ENCODE measurements at places on chromosomes 7 and 10.

DNA sequence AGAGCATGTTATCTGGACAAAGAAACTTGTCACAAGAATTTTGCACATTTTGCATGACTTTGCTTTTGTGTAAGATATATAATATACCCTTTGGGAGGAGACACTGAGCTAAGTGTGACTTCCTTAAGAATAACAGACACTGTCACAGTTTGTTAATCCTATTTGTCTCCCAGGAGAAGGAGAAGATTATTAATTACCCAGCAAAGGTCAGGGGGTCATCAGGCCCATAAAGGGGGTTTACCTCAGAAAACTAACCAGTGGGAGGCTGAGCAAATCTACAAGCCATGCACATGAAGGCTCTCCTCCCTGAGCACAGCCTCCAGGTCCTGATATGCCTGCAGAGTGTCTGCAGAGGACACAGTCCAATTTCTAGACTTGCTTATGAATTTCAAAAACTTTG, 10.1 kb upstream of the MET start:
- DNase-seq = no peak

- no peak for DNase-seq
These were observed 718 bp upstream of the CTBP2 start for GRCh38 chr10:125160856-125161706.

DNA sequence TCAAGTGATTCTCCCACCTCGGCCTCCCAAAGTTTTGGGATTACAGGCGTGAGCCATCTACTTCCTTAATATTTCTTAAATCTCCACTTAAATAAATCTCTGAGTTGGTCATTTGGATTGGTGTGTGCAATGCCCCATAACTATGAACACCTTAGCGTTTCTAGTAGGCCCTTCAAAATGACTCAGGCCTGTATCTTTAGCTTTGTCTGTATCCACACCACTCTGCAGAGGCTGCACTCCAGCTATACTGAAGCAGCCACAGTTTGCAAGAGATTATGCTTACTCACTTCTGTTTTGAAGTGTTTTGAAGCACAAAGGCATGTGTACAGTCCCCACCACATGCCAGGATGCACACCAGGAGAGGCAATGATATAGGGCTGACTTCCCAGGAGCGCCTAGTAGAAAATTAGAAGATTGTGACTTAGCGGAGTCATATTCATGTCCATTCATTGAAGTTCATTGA, 2.4 kb upstream of the ST7 start:
- DNase-seq = no peak

DNA sequence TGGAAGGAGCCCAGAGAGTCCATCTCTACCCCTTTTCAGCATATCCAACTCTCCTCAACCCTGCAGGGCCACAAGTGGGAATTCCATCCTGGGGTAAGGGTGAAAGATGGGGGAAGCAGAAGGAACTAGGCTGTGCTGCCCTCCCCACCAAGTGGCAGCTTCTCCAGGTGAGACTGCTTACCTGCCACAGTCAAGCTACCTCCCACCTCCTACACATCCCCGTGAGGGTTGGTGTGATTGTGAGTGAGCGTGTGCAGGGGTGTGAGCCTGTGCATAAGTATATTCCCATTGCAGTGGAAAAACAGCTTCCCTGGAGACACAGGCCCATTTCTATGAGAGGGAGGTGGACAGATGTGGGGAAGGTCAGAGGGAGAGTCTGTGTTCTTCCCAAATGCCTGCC, 376.6 kb downstream of the PLXNA4 start:
- DNase-seq = no peak

DNA sequence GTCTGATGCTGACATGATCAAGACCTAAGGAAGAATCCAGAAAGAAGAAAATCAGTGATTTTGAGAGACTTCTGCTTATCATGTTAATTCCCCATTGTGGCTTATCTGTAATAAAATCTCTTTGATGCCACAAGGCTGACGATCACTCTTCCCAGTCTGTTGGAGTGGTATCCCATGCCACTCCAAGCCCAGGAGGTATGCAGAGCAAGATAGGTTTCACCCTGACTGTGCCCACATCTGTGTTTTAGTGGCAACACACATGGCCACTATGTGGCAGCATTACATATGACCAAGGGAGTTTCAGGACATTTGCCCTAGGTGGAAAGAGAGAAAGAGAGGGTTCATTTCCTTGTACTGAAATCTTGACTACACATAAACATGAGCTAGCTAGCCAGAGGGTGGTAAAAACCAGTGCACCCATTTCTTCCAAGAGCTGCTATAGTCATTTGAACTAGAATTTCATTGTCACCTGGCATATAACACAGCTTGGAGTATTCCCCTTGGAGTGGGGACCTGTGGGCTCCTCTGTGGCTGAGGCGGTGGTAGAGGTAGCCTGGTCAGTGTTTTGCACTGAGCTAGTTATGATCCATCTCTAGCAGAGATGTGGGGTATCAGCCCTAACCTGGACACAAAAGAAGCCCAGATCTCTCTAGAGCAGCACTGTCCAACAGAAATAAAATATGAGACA, 20.8 kb downstream of the LAMB4 start:
- no peak for DNase-seq

DNA sequence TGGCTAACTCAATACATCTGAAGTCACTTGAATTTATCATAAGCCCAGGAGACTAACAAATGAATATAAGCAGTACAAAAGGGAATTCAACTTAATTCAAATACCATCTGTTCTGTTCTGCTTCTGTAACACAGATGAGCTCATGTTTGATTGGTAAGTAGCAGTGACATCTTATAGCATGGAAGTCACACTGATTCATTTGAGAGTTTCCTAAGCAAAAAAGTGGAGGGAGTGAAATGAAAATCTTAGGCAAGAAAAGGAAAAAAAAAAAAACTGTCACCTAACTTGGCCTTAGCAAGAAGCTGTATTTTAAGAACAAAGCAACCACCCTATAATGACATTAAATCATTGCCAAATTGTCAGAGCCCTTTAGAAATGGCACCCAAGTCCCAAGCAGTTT, 49.5 kb downstream of the SMURF1 start:
- no peak for DNase-seq

- DNase-seq = no peak
These were observed 178.2 kb upstream of the PITRM1 start for GRCh38 chr10:3350617-3351258.

DNA sequence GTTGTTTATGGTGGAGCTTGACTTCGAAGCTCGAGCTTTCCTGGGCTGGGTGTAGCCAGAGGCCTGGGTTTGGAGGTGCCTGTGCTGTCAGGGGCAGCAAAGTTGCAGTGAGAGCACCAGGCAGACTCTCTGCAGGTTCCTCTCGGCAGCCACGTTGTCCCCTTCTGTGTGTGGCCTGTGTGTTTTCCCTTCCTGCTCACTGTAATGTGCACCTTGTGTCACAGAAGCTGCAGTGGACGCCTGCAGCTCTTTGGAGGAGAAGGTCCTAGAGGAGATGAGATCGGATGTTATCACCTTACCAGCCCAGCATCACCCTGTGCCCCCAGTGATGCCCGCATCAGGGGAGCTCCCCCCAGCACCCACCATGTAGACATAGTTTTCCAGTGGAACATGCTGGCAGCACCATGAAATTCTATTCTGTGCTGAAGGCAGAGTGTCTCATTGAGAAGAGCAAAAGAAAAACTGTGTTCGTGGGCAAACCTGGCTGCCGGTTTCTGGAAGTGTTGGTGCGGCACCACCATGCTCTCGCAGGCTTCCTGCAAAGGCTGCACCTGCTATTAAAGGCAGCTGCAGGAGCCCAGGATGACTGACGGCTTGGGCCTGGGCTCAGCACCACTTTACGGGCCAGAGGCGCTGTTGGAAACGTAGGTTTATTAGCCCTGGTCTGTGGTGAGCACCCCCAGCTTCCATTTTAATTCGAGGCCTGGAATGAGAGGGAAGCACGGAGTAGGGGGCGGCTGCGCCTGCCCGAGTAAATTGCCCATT, 609.8 kb upstream of the FOXK1 start:
- DNase-seq = no peak

GRCh38 chr7:1193593-1194424, 33.8 kb upstream of the ZFAND2A start:
- no peak for DNase-seq

GRCh38 chr10:109889867-109890266, 33.4 kb downstream of the XPNPEP1 start:
- no peak for DNase-seq

DNA sequence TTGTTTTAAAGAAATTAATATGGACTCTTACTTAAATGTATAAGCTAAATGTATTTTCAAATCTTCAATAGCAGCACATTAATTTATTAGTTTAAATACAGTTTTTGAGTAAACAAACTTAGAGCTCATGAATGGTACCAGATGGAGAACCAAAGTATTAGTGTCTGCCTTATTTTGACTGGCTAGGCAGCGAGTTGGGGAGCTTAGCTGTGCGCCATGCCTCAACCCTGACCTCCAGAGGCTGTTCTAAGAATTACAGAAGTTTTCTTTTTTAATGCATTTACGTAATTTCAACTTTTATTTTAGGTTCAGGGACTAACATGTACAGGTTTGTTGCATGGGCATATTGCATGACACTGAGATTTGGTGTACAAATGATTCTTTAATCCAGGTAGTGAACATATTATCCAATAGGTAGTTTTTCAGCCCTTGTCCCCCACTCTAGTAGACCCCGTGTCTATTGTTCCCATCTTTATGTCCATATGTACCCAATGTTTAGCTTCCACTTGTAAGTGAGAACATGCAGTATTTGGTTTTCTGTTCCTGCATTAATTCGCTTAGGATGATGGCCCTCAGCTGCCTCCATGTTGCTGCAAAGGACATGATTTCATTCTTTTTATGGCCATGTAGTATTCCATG, 166.8 kb downstream of the IQUB start:
- DNase-seq = no peak

- DNase-seq = no peak
These were observed 220.5 kb downstream of the BAMBI start for GRCh38 chr10:28897617-28898464.

DNA sequence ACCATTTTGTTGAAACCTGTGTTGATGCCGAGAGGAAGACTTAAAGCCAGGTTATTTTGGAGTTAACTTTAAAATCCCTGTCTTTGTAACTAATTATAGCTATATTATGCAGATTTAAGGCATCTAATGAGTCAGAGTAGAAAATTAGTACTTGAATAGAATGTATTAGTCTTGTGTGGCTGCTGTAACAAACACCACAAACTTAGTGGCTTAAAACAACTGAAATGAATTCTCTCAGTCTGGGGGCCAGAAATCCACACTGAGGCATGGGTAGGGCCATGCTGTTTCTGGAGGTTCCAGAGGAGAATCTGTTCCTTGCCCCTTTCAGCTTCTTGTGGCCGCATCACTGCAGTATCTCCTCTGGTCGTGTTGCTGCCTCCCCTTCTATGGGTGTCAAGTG, 8.5 kb upstream of the KLF6 start:
- no peak for DNase-seq

GRCh38 chr7:17104419-17104818, 194.0 kb upstream of the AHR start:
- no peak for DNase-seq

Measured in stimulated activated CD8-positive, alpha-beta memory T cell treated with anti-CD3 and anti-CD28 coated beads, Interleukin-15, amount 100 ng/mL, for 48 hours (primary cell).